ENCODE measurements at places on chromosomes 13 and 19.

DNA sequence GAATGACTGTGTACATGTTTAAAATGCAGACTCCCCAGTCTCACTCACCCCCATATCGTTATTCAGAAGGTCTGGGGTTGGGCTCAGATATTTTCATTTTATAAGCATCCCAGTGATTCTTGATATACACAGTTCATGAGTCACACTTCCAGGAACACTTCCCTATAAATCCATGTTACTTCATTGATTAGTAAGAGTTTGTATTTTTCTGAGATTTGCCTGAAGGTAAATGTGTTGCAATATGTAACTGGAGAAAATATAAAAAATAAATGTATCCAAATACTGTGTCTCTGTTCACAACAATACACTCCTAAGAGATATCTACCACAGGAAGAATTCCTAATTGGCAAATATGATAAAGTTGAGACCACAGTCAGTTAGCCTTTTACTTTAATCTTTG is 6.6 kb upstream of the PDX1 start:
- no peak for DNase-seq

GRCh38 chr13:20669162-20669561 is 34.3 kb upstream of the IL17D start:
- DNase-seq, result peak; percentile 69

- no peak for DNase-seq
Observed at GRCh38 chr19:3124630-3125029, 11.2 kb upstream of the GNA15 start.

DNA sequence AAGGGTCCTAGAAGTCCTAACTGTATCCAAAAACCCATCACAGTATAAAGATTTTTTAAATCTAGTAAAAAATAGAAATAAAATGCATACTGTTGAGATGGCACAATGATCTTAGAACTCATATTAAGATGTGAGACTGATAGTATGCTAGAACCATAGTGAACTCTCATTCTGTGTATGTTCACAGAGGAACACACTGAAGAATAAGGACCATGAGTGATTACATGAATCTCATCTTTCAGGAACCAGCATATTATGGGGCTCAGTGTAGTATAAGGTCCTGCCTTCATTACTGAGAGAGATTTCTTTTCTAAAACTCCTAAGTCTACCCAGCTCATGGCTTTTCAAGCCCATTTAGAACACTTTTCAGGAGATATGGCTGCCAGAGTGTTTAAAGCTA is 59.8 kb upstream of the RFC3 start:
- no peak for DNase-seq

DNA sequence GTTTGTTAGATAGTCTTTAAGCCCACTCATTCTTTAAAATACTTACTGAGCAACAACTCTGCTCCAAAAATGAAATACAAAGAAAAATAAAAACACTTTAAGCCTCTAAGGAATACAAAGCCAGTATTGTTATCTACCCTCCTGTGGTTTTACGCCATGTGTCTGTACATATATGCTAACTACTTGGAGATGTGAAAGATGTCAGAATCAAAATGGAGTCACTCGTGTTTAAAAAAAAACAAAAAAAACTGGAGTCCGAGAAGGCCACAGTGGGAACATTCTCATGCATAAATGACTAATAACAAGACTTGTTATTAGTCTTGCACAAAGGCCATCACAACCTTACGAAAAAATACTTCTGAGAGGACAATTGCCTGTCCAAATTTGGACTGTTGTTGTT is 393.1 kb downstream of the TBC1D4 start:
- DNase-seq, result no peak
